ENCODE measurements at places on chromosomes 1 and 21.

- DNase-seq, result peak; percentile 47
Observed at GRCh38 chr21:34956416-34957316, 92.4 kb downstream of the RUNX1 start.

- no peak for DNase-seq
Observed at GRCh38 chr1:198494658-198495103, 45.8 kb downstream of the ATP6V1G3 start.

DNA sequence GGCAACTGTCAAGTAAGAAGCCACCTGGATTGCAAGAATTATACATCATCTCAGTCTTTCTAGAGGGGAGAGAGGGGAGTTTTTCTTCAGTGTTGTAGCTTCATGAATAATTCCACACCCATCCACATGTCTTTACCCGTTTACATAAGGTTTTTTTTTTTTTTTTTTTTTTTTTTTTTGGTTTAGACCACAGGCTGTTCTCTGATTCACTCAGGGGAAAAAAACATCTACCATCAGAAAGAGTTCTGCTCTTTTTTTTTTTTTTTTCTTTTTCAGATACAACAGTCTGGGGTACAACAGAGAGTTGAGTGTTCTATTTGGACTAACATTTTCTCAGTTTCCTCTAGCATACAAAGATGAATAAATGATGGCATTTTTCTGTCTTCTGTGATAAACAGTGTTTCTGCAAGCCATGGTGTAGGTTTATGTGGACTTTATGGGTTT is 4.9 kb upstream of the KIF14 start:
- peak; percentile 52 for DNase-seq

DNA sequence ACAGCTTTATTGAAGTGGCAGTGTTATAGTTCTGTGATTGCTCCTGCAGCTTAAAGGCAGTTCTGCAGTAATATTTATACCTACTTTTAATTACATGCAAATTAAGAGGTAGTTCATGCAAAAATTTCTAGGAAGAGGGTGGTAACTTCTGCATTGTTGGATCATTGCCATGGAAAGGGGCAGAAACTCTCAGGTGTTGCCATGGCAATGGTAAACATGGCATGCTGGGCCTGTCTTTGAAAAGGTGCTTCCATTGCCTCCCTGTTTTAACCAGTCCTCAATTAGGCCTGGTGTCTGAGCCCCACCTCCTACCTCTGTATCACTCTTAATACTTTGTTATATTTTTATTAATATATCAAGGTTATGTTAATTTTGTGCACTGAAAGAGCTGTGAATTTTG is 104.7 kb downstream of the DISC1 start:
- peak; percentile 7 for DNase-seq

DNA sequence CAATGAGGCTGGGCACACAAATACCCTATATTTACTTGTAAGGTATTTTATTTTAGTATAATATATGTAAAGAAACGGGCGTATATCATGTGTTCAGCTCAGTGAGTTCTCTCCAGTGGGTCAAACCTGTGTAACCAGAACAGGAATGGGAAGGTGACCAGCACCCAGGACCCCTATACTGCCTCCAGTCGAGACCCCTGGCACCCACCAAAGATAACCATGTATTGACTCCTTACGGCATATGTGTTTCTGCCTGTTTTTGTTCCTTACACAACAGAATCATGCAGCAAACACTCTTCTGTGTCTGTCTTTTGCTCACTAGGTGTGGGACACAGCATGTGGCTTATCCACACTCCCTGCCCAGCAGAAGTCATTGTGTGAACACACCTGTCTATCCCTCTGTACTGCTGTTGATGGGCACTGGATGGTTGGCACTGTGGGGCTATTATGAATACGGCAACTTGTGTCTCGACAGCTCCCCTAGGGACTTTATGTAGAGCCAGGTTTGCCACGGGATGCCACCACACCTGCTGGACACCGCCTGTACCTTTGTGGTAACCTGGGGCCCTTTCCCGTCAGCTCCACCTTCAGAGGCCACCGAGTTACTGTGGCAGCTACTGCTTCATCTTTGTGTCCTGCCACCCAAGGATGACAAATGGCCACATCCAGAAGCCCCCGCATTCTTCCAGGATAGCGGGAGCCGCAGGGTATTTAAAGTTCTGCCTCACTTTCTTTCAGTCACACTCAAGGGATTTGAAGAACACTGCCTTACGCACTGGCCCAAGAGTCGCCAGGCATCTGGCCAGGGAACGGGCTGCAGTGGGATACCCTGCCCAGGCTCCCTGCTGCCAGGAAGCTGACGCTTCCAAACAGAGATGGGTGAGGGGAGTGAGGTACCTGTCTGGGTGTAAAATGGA is 23.5 kb upstream of the C2CD2 start:
- no peak for DNase-seq

DNA sequence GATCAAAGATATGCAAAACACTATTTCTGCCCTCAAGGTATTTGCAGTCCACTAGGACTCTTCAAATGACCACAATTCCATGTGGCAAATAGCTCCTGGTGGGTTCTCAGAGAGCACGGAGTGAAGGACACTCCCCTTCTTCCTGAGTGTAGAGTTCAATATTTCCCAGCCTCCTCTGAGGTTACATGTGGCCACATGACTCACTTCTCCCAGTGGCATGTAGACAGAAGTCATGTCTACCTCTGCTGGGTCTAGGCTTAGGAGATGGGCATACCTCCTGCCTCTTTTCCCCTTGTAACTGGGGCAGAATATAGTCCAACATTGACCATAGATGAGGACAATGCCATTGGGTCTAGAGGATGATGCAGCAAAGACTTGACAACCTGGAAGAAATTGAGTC is 191.4 kb downstream of the MIS18A start:
- DNase-seq, result no peak

DNA sequence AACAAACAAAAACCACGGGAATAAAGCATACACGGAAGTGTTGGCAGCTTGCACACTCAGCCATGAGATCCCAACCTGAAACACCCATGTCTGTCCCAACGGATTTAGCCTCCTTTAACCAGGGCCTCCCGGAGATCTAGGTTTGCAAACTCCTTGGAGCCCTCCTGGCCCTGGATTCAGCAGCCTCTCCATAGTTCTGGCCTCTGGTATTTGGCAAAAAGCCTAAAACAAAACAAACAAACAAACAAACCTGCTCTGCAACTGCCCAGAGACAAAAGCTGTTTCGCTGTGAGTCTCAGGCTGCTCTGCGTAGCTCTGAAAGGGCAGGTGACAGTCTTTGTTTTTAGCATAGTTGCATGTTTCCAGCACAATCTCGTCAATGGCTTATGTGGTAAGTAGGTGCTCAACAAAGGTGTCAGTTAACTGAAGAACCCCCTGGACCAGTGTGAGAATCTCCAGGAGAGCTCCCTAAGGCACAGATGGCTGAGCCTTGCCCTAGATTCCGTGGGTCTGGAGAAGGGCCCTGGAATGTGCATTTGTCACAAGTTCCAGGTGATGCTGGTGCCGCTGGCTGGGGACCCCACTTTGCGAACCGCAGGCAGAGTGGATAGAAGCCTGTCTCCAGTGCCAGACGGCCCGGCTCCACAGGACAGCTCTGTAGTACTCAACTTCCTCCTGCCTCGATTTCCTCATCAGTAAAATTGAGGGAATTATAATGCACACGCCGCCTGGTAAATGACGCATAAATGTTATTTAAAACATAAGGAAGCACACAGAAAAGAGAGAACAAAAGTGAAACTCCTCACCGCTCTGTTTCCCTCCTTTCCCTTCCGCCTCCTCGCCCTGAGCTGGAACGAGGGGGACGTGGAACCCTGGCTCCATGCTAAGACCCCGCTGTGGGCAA is 86.2 kb downstream of the RIPK4 start:
- no peak for DNase-seq

DNA sequence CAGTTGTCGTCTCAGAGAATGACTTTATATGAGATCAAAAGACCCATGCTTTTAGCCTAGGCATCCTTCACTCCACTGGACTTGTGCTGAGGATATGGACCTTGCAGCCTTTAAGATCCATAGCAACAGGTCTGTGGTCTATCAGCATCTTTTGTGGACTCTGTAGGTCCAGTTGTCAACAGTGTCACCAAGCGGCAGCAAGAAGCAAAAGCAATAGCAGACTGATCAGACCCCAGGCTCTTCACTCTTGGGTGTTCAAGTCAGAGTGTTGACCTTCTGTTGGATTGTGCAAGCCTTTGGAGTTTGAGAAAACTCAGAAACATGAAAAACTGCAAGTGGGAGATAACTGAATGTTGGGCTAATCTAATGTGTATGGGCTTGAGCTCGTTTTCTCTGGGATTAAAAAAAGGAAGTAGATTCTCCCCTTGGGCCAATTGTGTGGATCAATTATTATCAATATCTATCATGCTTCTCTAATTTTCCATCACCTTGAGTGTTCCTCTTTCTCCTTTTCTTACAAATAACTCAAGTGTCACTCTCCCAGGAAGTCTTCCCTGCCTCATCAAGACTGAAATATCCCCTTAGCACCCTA is 144.2 kb downstream of the LYPLAL1 start:
- DNase-seq, result peak; percentile 1

GRCh38 chr21:36694031-36694515 is 4.8 kb upstream of the SIM2 start:
- peak; percentile 2 for DNase-seq

- DNase-seq, result no peak
Observed at GRCh38 chr1:107593501-107594209, 371.3 kb downstream of the VAV3 start.

DNA sequence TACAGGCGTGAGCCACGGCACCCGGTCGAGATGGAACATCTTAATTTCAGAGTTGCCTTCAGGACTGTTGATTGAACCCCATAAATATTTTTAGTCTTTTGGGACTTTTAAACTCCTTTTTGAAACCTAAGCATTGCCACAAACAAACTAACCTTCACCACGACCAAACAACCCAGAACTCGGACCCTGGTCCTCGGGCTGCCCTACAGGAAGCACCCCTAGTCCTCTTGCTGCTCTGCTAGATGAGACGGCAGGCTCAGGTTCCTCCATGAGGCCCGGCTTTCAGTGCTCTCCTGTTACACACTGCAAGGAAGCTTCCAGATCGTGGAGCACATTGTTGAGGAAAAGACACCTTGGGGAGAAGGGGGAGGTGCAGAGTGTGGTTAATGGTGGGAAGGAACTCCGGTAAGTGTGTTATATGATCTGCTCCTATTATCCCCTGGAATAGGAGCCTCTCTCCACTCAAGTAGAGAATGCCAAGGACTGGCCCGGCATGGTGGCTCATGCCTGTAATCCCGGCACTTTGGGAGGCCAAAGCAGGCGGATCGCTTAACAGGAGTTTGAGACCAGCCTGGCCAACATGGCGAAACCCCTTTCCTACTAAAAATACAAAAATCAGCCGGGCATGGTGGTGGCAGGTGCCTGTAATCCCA is 5.7 kb downstream of the EPHX1 start:
- DNase-seq, result no peak

GRCh38 chr1:82373710-82374109 is 573.0 kb downstream of the ADGRL2 start:
- no peak for DNase-seq

DNA sequence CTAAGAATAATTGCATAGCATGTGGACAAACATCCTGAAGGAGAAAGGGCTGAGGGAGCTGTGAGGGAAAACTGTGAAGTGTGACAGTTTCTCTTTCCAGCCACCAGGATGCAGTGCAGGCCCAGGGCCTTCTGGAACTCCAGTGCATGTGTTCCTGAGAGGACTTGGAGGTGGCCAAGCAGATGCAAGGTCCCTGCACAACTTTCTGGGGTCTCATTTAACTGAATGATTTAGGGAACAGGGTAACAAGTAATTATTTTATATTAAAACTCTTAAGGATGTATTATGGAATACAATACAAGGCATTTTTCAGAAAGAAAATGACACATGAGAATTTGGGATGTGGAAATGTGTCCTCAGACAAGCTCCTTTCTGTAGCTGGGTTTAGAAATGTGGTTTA is 61.2 kb upstream of the MCOLN3 start:
- DNase-seq, result peak; percentile 82

GRCh38 chr1:209835782-209836298 is 8.1 kb downstream of the UTP25 start:
- no peak for DNase-seq

- DNase-seq, result no peak
Observed at GRCh38 chr21:25700741-25701140, 34.0 kb downstream of the ATP5PF start.

GRCh38 chr1:98405581-98406074 is 255.9 kb upstream of the SNX7 start:
- DNase-seq, result peak; percentile 8

- DNase-seq, result peak; percentile 87
Observed at GRCh38 chr21:16037421-16037955, 307.7 kb downstream of the USP25 start.

DNA sequence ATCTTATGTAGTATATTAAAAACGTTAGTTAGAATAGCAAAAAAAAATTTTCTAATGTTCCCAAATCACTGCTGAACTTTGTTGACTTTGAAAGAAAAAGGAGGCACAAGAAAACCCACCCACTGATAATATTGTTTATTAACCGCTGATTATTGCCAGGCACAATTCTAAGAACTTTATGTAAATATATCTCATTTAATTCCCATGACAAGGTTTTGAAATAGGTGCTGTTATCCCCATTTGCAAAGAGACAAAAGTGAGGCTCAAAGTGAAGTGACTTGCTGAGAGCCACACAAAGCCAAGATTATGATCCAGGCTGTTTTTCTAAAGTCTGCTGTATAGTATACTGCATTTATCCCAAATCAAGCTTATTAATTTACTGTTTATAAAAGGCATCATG is 56.4 kb downstream of the SASS6 start:
- no peak for DNase-seq

GRCh38 chr1:24468685-24469316 is 33.8 kb upstream of the RCAN3 start:
- no peak for DNase-seq

DNA sequence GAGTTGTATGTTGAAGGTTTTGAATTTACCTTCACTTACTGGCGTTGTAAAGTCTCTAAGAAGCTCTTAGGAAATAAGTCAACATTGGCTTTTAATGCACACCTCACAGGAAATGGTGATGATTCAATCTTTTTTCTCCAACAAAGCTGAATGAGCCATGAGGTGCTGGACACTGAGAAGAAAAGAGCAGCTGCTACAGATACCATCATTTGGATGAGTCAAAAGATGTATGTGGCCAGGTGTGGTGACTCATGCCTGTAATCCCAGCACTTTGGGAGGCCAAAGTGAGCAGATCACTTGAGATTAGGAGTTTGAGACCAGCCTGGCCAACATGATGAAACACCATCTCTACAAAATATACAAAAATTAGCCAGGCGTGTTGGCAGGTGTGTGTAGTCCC is 3.3 kb upstream of the IL23R start:
- DNase-seq, result no peak

Data from hematopoietic multipotent progenitor cell treated with erythropoietin and hydrocortisone succinate and interleukin-3 and kit ligand, for 4 days (in vitro differentiated cells).